Non-pigmented ciliary epithelial cell (primary cell): ENCODE measurements at places on chromosomes 3 and 15.

DNA sequence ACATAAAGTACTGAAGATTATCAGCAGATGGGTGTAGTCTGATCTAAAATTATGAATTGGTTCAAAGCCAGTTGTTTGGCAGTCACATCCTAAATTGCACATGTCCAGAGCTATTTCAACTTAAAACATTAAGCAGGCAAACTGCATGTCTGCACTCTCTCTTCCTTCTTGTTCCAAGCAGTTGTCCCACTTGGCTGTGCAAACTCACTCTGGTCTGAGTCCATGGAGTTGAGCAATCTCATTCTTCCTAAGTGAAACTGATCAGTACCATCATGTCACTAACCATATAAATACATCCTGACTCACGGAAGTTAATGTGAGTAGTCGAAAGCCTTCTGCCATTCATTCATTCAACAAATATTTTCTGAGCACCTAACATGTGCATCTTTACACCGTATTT, 353.0 kb downstream of the ROBO1 start:
- DNase-seq: peak; percentile 31

GRCh38 chr15:94677202-94677790, 445.9 kb downstream of the MCTP2 start:
- DNase-seq: no peak

GRCh38 chr3:105354429-105354828, 12.3 kb upstream of the ALCAM start:
- DNase-seq: no peak

GRCh38 chr3:22939349-22939748, 263.8 kb upstream of the UBE2E2 start:
- no peak for DNase-seq

- no peak for DNase-seq
These were observed 34.6 kb upstream of the SPRED1 start for GRCh38 chr15:38217788-38218609.
